ENCODE measurements at places on chromosomes 16 and 17. TPM values are rescaled to one million over a fixed set of nuclear protein-coding genes. Genes with fewer than 3 reads are reported as not detected.
A peak's percentile ranks its signal among the peaks of the same experiment; 100 is the strongest.

GRCh38 chr17:15999974-16000827 is 577 bp downstream of the TTC19 start:
- H3K27ac ChIP-seq = peak overlapping the region; percentile 74
- H3K27me3 ChIP-seq = peaks cover 12% of the 10 kb centered on the region
- peak; percentile 52 for DNase-seq
- H3K4me3 ChIP-seq = peak overlapping the region; percentile 96
- peaks cover 13% of the 10 kb centered on the region for H3K4me1 ChIP-seq

- H3K36me3 ChIP-seq = no peaks in the 10 kb centered on the region
- H3K27ac ChIP-seq = no peak overlapping the region
- H3K27me3 ChIP-seq = no peaks in the 10 kb centered on the region
- no peaks in the 10 kb centered on the region for H3K4me1 ChIP-seq
- no peak overlapping the region for H3K4me3 ChIP-seq
These were observed 59.4 kb downstream of the ADAMTS18 start for GRCh38 chr16:77375396-77375795.

DNA sequence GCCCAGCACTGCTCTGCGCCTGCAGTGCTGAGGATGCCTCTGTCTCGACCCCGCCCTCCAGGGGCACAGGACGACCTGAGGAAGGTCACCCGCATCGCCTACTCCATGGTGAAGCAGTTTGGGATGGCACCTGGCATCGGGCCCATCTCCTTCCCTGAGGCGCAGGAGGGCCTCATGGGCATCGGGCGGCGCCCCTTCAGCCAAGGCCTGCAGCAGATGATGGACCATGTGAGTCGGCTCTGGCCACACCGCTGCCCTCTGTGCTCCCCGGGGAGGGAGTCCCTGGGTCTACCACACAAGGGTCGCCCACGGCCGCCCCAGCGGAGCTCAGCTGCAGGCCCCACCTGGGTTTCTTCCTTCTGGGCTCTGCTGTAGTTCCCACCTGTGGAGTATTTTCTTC is 6.7 kb upstream of the RPL13 start:
- DNase-seq = no peak
- H3K4me1 ChIP-seq = no peaks in the 10 kb centered on the region
- H3K36me3 ChIP-seq = peaks cover 54% of the 10 kb centered on the region
- H3K4me3 ChIP-seq = no peak overlapping the region

GRCh38 chr16:86578061-86578599 is at the start of gene FOXL1:
Gene FOXL1, plus strand, starts transcription at chr16:86578549. Its CDS starts 175 bp downstream, at chr16:86578724.
- H3K27ac ChIP-seq = peak within 1 kb of the TSS; percentile 61
- H3K4me1 ChIP-seq = peaks cover 47% of the 10 kb centered on the region
- peaks cover 8% of the 10 kb centered on the region for H3K36me3 ChIP-seq
- peak within 1 kb of the TSS; percentile 86 for H3K4me3 ChIP-seq
- H3K27me3 ChIP-seq = peaks cover 24% of the 10 kb centered on the region

DNA sequence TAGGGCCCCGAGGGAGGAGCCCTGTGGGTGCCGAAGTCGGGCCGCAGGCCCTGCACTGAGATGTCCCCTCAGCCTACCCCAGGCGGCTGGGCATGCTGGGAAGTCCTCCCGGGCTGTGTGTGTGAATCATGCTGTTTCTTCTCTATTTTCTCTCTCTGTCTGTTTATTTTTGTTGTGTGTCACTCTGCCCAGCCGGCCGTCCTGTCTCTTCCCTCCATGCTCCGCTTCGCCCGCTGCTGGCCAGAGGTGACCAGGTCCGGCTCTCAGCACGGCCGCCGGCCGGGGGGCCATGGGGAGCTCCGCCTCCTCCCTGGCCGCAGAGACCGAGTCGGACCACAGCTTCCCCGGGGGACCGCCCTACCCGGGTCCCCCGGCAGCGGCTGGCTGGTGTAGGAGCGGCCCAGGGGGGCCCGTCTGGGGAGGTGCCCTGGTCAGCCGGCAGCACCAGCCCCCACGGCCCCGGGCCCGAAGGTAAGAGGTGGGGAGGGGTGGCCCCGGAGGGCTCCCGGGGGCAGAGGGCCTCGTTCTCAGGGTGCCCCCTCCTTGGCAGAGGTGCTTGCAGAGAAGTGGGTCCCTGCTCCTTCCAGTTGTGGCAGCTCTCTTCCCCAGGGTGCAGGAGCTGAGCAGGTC is 12.5 kb downstream of the CAPN15 start:
- no peak overlapping the region for H3K4me3 ChIP-seq
- DNase-seq = no peak
- H3K27ac ChIP-seq = no peak overlapping the region
- peaks cover 4% of the 10 kb centered on the region for H3K27me3 ChIP-seq
- H3K36me3 ChIP-seq = peaks cover 3% of the 10 kb centered on the region

- H3K27ac ChIP-seq = no peak overlapping the region
- H3K4me3 ChIP-seq = no peak overlapping the region
- H3K27me3 ChIP-seq = peaks cover 1% of the 10 kb centered on the region
- no peak for DNase-seq
- H3K36me3 ChIP-seq = no peaks in the 10 kb centered on the region
These were observed 77.8 kb downstream of the WWP2 start for GRCh38 chr16:69839798-69840409.

- H3K36me3 ChIP-seq = no peaks in the 10 kb centered on the region
- no peak overlapping the region for H3K27ac ChIP-seq
- no peak for DNase-seq
These were observed 59.0 kb downstream of the SPACA3 start for GRCh38 chr17:33050611-33051140.

DNA sequence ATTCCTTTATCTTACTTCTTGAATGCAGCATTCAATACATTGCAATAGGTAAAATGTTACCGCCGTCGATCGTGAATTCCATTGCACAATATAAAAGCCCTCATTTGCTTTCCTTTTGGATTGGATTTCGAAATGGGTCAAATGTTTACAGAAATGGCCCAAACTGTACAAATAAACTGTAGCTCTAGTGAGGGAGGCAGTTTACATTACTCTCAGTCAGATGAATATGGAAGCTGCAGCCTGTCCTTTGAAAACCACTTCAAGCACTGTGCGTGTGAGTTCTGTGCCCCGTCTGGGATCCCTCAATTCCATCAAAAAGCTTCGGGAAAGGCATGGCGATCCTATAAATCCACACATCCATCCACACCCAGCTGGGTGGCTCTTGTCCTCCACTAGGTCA is 258.6 kb upstream of the FOXF1 start:
- H3K36me3 ChIP-seq = peaks cover 4% of the 10 kb centered on the region
- H3K4me1 ChIP-seq = no peaks in the 10 kb centered on the region
- no peak overlapping the region for H3K4me3 ChIP-seq

The ZNF19 gene
- total RNA-seq = 7.5 TPM

The CA10 gene
- total RNA-seq = not detected

The CSH2 gene
- not detected for total RNA-seq

The SLC25A10 gene
- total RNA-seq = 6.7 TPM

The KRTAP4-1 gene
- not detected for total RNA-seq

Measured in endothelial cell (in vitro differentiated cells).